ENCODE measurements at places on chromosomes 1 and 21.
A peak's percentile ranks its signal among the peaks of the same experiment; 100 is the strongest.

GRCh38 chr1:89692601-89693521 is 59.9 kb downstream of the LRRC8C start:
- peak; percentile 91 for DNase-seq

DNA sequence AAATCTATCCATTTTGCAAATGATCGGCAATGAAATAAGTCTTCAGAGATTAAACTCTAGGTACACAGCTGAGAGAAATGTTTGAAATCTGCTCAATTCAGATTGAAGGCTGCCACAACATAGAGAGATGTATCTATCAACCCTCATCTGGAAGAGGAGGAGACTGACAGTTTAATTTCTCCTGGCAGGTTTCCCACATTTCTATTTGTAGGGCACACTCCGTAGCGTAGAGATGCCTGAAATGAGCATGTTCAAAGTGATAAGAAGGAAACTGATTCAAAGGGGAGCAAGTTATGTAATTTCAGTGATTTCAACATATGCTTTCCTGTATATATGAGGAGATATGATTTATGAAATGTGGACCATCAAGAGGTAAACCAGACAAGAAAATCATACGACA is 44.1 kb downstream of the NIBAN1 start:
- peak; percentile 26 for DNase-seq

- DNase-seq = peak; percentile 74
Observed at GRCh38 chr1:19582318-19582717, 61.8 kb upstream of the NBL1 start.

GRCh38 chr1:23736437-23737134 is 6.7 kb upstream of the ELOA start:
- no peak for DNase-seq

GRCh38 chr21:16117331-16117730 is 387.5 kb downstream of the USP25 start:
- no peak for DNase-seq

Measured in NB4 (cell line).